ENCODE measurements at places on chromosomes 3 and 15. TPM values are rescaled to one million over a fixed set of nuclear protein-coding genes. Genes with fewer than 3 reads are reported as not detected.

Gene PPP1R14D
- total RNA-seq: not detected

Gene OSTN
- not detected for total RNA-seq

Gene SMAD6
- 7.1 TPM for total RNA-seq

Gene CCR9
- not detected for total RNA-seq

Gene SNAPC5
- 37.0 TPM for total RNA-seq

Gene EFCC1
- total RNA-seq: not detected

Gene UNC13C
- not detected for total RNA-seq

Gene HOMER2
- 0.50 TPM for total RNA-seq

Gene C3orf85
- not detected for total RNA-seq

Gene SHQ1
- 14.3 TPM for total RNA-seq

Gene TMEM212
- total RNA-seq: not detected

Gene ADAMTSL3
- 1.0 TPM for total RNA-seq

Gene REC114
- not detected for total RNA-seq

Gene TRIM59
- 39.2 TPM for total RNA-seq

Gene LRRK1
- total RNA-seq: 2.8 TPM

Gene ITIH1
- total RNA-seq: not detected

Gene RTP1
- total RNA-seq: not detected

Gene FEZF2
- not detected for total RNA-seq

Gene OXTR
- 7.6 TPM for total RNA-seq

Gene RNU5B-1
- total RNA-seq: not detected

Gene APOD
- total RNA-seq: 1.0 TPM

Gene EFCAB12
- total RNA-seq: 0.15 TPM

Gene GOLGA8Q
- total RNA-seq: not detected

Gene WDR53
- total RNA-seq: 7.2 TPM

Gene CCDC66
- total RNA-seq: 3.4 TPM

Gene TASOR
- 33.0 TPM for total RNA-seq

Gene GP5
- total RNA-seq: not detected

Gene CCDC39
- total RNA-seq: not detected

Gene DNAJA4
- 2.0 TPM for total RNA-seq

Gene FOXL2
- total RNA-seq: under 0.01 TPM

Gene PRSS50
- not detected for total RNA-seq

Gene CAMKV
- not detected for total RNA-seq

Gene LRRC57
- total RNA-seq: 12.2 TPM

Gene WDR93
- total RNA-seq: 0.15 TPM

Gene GPR149
- not detected for total RNA-seq

Gene CYP8B1
- total RNA-seq: not detected

Gene COPG1
- total RNA-seq: 223 TPM

Gene C3orf52
- total RNA-seq: 1.6 TPM

Gene CLDN18
- total RNA-seq: not detected
